ENCODE measurements at places on chromosomes 16 and 17.

GRCh38 chr17:8621585-8621984 is 8.9 kb downstream of the MYH10 start:
- no peak for DNase-seq

GRCh38 chr16:81195885-81196534 is 42.5 kb upstream of the BCO1 start:
- no peak for DNase-seq

DNA sequence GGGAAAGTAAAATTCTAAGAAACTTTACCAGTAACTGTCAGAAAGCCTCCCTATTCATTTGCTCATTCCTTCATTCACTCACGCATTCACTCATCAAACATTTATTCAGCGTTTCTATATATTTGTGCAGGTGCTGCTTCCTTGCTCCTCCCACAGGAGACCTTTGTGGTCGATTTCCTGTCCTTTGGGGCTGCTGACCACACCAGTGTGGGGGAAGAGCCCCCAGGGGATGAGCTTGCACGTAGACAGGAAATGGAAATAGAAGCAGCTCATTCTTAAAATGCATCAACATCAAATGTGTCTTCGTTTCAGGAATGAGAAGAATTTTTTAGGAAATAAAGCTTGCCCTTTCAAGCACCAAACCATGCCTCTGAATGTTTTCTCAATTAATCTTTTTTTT is 9.6 kb downstream of the PIK3R6 start:
- no peak for DNase-seq

- no peak for DNase-seq
These were observed 19.6 kb upstream of the PMFBP1 start for GRCh38 chr16:72191551-72191950.

DNA sequence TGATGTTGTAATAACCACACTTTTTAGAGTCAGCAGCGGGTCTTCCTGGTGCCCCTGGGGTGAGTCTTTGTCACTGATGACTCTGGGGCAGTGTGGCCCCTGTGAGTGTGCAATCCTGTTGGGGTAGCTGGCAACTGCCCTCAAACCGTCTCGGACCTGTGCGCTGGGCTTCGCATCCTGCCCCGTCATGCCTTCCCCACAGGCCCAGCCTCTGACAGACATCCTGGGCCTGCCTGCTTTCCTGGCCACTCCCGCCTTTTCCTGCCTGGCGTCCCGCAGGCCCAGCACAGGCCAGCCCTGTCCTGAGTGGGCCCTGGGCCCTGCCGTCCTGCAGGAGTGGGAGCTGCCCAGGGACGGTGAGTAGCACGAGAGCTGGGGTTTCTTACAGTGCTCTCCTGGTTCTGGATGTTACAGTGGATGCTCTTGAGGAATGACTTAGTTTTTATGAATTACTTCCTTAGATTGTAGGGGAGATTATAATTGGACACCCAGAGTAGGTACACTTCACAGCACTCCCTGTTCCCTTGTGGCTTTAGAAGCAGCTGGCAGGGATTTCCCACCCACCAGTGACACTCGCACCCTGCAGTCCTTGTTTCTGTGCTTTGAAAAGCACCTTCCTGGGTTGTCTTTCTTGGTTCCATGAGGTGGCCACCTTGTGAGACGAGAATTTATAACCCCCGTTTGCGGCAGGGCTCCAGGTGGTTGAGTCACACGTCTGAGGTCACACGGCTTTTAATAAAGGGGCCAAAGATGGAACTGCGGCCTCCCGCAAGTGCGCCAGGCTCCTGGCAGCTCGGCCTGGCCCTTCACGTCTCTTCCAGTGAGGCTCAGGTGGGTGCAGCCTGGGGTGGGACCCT is 50.0 kb upstream of the CAPN15 start:
- no peak for DNase-seq
